A549 treated with DMSO at 1 μM for 4 hours (cell line): ENCODE measurements at places on chromosomes 4 and X. TPM values are rescaled to one million over a fixed set of nuclear protein-coding genes. Genes with fewer than 3 reads are reported as not detected.

The KCNIP4 gene
- not detected in 5 replicates for total RNA-seq

The IL2 gene
- total RNA-seq = not detected in 5 replicates

The CYSLTR1 gene
- total RNA-seq = not detected in 5 replicates

The CXorf66 gene
- total RNA-seq = not detected in 5 replicates

The ANXA5 gene
- total RNA-seq = 469 to 560 TPM (median 495 TPM) in 5 replicates

The TLL1 gene
- 0.06 to 0.14 TPM (median 0.12 TPM) in 5 replicates for total RNA-seq

The GPR34 gene
- 0.07 to 0.11 TPM in 2 of 5 replicates, not detected in the others for total RNA-seq

The ZCCHC4 gene
- 4.4 to 5.4 TPM (median 4.9 TPM) in 5 replicates for total RNA-seq

The GAB3 gene
- total RNA-seq = 0.30 to 0.76 TPM (median 0.42 TPM) in 5 replicates

The CT45A10 gene
- 0.23 to 0.55 TPM (median 0.37 TPM) in 4 of 5 replicates, not detected in the other for total RNA-seq

The CSTF2 gene
- total RNA-seq = 32.9 to 35.6 TPM (median 34.1 TPM) in 5 replicates

The PNMA6F gene
- not detected in 5 replicates for total RNA-seq

The ABLIM2 gene
- 0.39 to 0.80 TPM (median 0.50 TPM) in 5 replicates for total RNA-seq

The PNCK gene
- total RNA-seq = 0.19 to 0.58 TPM (median 0.25 TPM) in 3 of 5 replicates, not detected in the others

The SERTM2 gene
- total RNA-seq = not detected in 5 replicates

The PRKG2 gene
- total RNA-seq = 0.72 to 1.8 TPM (median 0.85 TPM) in 5 replicates

The CXorf49 gene
- total RNA-seq = not detected in 5 replicates

The TLR6 gene
- total RNA-seq = 4.7 to 7.1 TPM (median 5.5 TPM) in 5 replicates

The ATP1B4 gene
- total RNA-seq = not detected in 5 replicates

The ZMAT1 gene
- 0.02 to 0.03 TPM (median 0.03 TPM) in 3 of 5 replicates, not detected in the others for total RNA-seq

The ZBTB33 gene
- 9.4 to 16.2 TPM (median 13.7 TPM) in 5 replicates for total RNA-seq

The LINC00632 gene
- total RNA-seq = 2.4 to 3.6 TPM (median 2.8 TPM) in 5 replicates

The BEND2 gene
- total RNA-seq = 0.03 TPM in 1 of 5 replicates, not detected in the others

The RASL11B gene
- 0.05 to 0.17 TPM (median 0.11 TPM) in 4 of 5 replicates, not detected in the other for total RNA-seq

The RXFP1 gene
- not detected in 5 replicates for total RNA-seq

The RGN gene
- 0.13 TPM in 1 of 5 replicates, not detected in the others for total RNA-seq

The MAGED4 gene
- total RNA-seq = 7.2 to 10.4 TPM (median 9.5 TPM) in 5 replicates
